ENCODE measurements at places on chromosomes 7 and 10. TPM values are rescaled to one million over a fixed set of nuclear protein-coding genes. Genes with fewer than 3 reads are reported as not detected.

DNA sequence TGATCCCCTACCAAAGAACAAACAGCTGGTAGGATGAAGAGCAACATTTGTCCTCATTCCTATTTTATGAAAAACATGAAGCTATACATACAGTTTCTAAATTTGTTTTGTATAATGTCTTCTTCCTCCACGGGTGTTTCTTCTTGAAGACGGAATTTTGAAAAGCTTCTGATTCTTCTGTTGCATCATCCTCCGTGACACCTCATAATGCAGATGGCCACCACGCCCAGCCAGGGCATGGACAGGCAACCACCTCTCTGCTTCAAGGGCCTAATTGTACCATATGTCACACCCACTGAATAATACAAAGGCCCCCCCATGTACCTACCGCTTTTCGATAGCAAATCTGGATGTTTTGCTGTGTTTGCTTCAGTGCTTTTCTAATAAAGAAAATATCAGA is at the start of gene SUN3:
Gene SUN3, minus strand, starts transcription at position 170 of the 400 bp plus-strand sequence. Its CDS starts 169 bp downstream, at position 1.
- no peak for DNase-seq

DNA sequence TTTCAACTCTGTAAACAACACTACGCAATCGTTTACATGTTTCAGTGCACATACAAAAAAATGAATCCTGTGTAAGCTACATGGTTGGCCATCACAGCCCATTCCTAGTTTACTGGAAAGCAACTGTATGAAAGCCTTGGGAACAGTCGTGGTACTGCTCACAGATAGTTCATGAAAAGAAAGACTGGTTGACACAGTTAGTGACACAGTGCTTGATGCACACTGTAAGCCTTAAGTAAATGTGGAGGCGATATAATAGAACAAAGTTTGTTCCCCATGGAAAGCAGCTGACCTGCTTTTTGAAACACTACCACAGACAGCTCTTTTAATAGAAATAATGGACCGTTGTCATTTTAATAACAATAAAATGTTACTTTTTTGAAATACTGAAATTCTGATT is 5.1 kb downstream of the CACNA2D1 start:
- DNase-seq, result no peak

DNA sequence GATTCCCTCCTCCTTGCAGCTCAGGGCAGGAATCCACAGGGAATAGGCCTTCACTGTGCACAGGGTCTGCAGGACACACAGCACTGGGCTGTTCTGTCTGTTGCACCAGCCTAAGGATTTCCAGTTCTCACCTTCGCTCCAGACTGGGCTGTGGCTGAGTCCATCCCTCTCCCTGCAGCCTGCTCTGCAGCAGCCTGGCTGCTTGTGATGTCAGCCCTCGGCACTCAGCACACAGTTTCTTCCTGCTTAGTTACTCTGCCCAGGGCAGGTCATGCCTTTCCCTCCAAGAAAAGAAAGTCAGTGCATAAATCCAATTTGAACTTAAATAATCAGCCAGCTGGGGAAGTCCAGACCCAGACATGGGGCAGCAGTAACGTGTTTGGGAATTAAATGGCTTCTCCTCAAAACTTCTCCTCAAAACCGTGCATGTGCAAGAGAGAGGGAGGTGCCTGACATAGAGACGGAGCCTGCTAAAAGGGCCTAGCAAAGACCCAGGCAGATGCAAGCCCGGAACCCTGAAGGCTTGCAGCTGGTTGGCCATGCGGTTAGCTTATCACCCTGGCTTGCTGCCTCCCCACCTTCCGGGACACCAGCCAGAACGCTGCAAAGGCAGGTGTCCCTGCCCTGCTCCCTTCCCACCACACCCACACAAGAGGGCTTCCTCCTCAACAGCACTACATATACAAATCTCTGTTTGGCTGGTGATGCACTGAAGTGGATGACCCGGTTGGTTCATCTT is 10.9 kb upstream of the GDF2 start:
- no peak for DNase-seq

GRCh38 chr7:157462419-157462771 is 125.6 kb downstream of the DNAJB6 start:
- no peak for DNase-seq

GRCh38 chr10:8392216-8392615 is 337.7 kb downstream of the GATA3 start:
- DNase-seq, result no peak

Gene PLXDC2
- polyA plus RNA-seq, result 1.8 TPM

All from sigmoid colon (tissue), 7 donors.